ENCODE measurements at places on chromosomes 4 and X.
A peak's percentile ranks its signal among the peaks of the same experiment; 100 is the strongest.

- no peak for DNase-seq
These were observed 48.8 kb upstream of the FAM9A start for GRCh38 chrX:8849945-8850344.

DNA sequence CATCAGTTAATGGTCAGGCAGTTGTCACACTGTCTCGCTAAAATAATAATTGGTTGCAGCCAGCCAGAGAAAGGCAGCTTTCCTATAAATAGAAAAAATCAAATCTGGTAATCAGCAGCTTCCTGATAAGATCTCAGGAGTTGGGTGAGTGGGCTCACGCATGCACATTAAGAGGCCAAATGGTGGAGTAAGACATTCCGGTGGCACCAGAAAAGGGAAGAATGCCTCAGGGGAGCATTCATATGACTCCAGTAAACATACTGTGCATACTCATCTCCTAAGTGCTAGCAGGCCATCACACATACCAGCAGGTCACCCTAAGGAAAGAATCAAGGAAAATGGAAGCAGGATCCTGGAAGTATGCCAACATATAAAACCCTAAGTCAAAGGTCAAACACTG is 40.1 kb downstream of the UGT2B15 start:
- no peak for DNase-seq

DNA sequence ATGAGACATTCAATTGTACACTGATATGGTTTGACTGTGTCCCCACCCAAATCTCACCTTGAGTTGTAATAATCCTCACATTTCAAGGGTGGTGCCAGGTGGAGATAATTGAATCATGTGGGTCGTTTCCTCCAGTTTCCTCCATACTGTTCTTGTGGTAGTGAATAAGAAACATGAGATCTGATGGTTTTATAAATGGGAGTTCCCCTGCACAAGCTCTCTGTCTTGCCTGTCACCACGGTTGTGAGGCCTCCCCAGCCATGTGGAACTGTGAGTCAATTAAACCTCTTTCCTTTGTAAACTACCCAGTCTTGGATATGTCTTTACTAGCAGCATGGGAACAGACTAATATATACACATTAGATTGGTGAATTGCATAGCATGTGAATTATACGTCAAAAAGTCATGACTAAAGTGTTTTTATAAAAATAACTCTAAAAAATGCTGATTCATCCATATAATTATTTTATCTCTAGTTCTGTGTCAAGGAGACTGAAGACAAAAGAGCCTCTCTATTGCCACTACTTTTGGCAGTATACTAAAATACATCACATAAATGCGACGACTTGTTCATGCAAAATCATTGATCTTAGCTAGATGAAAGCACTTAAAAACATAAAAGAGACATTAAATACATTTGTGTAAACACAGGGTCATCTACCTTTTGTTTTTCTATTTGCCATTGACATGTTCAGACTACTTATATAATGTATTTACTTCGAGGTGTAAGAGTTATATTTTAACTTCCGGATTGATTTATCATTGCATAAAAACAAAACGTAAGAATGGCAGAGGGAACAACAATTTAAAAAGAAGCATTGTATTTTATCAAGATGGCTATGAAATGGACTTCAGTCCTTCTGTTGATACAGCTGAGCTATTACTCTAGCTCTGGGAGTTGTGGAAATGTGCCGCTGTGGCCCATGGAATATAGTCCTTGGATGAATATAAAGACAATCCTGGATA is 50.1 kb downstream of the YTHDC1 start:
- DNase-seq: no peak

- no peak for DNase-seq
These were observed 21.3 kb upstream of the FAM13A start for GRCh38 chr4:89078300-89078699.

GRCh38 chr4:158201322-158201721 is 9.0 kb upstream of the TMEM144 start:
- DNase-seq: no peak

DNA sequence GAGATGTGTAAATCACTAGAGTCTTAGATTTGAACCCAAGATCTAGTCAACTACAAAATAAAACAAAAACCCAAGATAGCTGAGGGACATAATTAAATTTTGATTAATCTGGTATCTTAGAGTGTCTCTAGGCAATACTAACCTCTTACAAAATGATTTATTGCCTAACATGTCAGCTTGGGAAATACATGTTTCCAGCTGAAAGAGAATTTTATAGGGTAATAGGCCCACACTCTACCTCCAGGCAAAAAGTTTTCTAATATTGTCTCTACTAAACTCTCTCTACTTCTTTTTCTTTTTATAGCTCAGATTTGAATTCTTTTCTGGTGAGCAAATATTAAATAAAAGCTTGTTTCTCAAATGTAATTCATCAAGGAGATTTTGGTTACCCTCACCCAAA is 263.2 kb downstream of the IL15 start:
- no peak for DNase-seq

- DNase-seq: no peak
These were observed 256.4 kb upstream of the GRID2 start for GRCh38 chr4:92047209-92047875.

- no peak for DNase-seq
These were observed 100.7 kb upstream of the ZDHHC15 start for GRCh38 chrX:75623535-75623934.

DNA sequence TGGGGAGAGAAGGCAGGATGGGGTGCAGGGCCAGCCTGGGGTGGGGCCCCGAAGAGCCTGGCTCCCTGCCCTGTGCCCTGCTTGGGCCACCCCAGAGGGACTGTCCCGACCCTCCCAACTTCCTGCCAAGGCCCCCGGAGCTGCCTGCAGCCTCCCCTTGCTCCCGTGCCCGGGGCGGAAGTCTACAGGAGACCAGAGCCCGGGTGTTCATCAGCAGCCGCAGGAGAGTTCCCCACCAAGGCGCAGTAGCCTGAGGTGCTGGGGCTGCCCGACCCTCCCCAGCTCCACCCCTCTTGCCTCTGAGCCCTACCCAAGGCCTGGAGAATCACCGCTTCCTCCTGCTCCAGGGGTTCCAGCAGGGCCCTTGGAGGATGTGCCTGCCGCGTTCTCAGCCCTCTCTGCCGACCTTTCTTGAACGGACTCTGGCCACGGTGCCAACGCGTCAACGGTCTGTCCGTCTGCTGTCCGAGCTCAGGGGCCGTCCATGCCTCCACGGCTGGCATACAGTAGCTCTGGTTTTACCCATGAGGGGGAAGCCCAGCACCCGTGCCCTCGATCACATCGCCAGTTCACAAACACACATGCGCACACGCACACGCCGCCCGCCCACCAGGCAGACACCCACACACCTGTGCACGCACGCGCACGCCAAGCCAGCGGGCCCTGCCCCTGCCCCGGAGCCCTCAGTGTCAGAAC is 36.0 kb upstream of the SPON2 start:
- DNase-seq: no peak

GRCh38 chr4:145887241-145887991 is 51.2 kb downstream of the ZNF827 start:
- no peak for DNase-seq

- DNase-seq: peak; percentile 62
These were observed 54.5 kb upstream of the EXOC1L start for GRCh38 chr4:55765070-55765469.

DNA sequence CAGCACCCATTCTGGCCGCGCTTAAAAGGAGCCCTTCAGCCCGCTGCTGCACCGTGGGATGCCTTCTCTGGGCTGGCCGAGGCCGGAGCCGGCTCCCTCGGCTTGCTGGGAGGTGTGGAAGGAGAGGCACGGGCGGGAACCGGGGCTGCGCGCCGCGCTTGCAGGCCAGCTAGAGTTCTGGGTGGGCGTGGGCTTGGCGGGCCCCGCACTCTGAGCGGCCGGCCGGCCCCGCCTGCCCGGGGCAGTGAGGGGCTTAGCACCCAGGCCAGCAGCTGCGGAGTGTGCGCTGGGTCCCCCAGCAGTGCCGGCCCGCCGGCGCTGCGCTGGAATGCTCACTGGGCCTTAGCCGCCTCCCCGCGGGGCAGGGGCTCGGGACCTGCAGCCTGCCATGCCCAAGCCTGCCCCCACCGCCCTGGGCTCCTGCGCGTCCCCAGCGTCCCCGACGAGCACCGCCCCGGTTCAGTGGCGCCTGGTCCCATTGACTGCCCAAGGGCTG is 111.3 kb downstream of the PCDH18 start:
- no peak for DNase-seq

DNA sequence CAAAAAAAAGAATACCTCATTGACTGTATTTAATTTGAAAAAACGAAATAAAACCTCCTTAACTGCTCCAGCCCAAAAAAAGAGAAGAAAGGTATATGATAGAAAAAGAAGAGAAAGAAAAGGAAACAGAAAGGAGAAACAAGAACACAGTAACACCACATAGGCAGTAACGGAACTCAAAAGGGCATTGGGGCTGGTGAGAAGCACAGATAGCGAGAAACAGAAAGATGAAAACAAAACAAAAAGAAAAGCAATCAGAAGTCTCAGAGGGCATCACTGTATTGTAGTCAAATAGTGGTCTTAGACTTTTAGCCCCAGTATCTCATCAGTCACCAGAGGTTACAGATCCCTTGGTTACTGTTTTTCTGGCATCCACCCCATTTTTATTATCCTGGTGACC is 88.6 kb downstream of the NFKB1 start:
- no peak for DNase-seq

DNA sequence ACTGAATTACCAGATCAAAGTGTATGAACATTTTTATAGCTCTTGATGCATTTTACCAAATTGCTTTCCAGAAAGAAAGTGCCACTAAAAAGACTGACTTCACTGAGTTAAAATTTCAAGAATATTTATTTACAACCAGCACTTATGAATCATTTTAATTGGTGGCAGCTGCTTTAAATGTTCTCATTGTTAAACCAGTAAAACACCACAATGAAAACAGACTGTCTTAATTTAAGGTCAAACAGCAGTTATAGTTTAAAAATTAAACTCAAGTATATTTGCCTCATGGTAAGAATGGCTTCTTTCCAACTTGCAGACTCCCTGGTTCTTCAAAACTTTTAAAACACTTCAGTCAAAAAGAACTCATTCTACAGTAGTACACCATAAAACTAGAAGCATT is 36.9 kb downstream of the AMMECR1 start:
- no peak for DNase-seq

- no peak for DNase-seq
These were observed 75.8 kb upstream of the ATP6AP2 start for GRCh38 chrX:40504801-40505605.

DNA sequence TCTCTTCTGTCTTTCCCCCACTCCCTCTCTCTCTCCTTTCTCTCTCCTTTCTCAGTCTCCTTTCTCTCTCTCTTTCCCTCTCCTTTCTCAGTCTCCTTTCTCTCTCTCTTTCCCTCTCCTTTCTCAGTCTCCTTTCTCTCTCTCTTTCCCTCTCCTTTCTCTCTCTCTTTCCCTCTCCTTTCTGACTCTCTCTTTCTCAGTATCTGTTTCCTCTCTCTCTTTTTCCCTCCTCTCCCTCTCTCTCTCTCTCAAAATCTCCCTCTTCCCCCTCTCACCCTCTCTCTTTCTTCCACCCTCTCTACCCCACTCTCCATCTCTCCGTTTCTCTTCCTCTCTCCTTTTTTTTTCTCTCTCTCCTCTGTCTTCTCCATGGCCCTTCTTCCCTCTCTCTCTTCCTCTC is 258.8 kb downstream of the ASMT start:
- DNase-seq: no peak

- DNase-seq: no peak
These were observed 40.6 kb downstream of the USP26 start for GRCh38 chrX:133056341-133056740.

DNA sequence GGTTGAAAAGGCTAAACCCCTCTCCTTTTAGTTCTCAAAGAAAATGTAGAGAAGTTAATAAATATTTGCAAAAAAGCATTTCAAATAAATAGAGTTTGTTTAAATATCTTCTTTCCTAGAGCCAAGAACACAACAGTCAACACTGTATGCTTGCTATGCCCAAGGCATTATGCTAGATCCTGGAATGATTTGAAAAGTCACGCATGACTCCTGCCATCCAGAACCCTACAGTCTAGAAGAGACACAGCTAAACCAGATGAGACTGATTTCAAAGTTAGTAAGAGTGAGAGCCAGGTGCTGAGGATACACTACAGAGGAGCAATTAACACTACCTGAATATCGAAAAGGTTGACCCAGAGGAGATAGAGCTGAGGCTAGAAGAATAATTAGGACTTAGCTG is 205.8 kb downstream of the NWD2 start:
- DNase-seq: no peak

DNA sequence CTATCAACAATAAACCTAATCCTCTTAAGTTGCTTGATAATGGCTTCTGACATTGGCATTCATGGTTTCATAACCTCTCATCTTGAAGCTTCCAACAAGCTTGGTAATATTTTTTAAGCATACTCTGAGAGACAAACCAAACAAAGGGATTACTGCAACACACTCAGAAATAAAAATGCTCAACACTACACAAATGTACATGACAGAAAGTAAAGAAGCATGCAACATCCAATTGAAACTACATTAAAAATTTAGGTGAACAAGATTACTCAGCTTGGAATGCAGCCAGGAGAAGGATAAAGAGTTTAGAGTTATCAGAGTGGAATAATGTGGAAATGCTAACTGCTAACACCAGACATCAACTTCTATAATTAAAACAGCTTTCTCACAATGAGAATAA is 1136.6 kb upstream of the PABPC4L start:
- DNase-seq: no peak

DNA sequence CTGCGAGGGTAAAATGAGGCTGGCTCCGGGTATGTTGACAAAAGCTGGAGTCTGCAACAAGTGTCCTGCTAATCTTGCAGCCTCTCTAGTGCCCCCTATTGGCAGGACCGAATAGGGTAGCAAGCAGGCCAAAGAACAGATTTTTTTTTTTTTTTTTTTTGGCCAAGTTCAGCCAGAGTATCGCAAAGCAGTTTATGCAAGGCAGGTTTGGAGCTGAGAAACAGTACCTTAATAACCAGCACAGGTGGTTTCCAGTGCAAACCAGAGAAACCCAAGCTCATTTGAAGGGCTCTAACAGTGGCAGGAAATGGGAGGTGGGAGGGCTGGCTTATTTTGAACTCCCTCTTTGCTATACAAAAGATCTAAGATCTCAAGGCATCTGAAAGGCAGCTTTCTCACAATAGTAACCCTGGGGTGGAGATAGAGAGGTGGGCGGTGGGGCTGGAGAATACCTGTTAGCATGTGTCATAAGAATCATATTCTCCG is 38.2 kb upstream of the OCIAD2 start:
- no peak for DNase-seq

DNA sequence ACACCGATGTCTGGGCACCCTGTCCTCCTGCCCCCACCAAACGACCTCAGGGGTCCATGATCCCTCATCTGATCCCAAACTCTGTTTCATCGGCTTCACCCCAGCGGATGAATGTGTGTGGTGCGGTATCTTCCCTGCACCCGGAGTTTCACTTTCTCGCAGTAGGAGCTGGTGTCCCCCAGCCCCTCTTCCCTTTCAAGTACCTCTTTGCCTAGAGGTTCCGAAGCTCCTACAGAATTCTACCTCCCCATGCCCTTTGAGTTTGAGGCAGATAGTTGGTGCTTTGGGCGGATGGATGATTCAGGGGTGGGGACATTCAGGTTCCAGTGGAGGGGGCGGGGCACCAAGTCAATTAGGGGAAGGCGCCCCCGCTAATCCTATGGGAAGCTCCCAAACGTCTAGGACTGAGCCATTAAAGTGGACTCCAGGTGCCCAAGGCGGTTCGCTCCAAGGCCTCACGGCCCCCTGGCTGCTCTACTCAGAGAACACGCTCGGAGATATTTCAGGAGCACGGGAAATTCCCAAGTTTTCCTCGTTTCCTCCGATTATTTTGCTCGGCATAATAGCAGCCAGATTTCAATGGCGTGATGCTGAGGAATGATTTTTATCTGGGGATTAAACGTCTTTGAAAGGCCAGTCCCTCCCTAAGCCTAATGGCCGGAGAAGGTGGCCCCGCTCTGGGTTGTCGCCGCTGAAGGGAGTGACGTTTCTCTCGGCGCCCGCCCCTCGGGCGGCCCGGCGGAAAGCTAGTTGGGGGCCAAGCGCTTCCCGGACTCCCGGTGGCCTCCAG is 1.3 kb downstream of the MSX1 start:
- no peak for DNase-seq
